ENCODE measurements at places on chromosomes 11 and 22. TPM values are rescaled to one million over a fixed set of nuclear protein-coding genes. Genes with fewer than 3 reads are reported as not detected.

SVIP gene
- total RNA-seq = 3.4 TPM

NFAM1 gene
- not detected for total RNA-seq

ST14 gene
- total RNA-seq = not detected

GAL3ST1 gene
- total RNA-seq = 0.29 TPM

All from myometrial cell (primary cell).